ENCODE measurements at places on chromosomes 5 and 9. TPM values are rescaled to one million over a fixed set of nuclear protein-coding genes. Genes with fewer than 3 reads are reported as not detected.

PLPPR1 gene
- total RNA-seq, result not detected

IL7R gene
- 13.2 TPM for total RNA-seq

SPINK7 gene
- total RNA-seq, result not detected

SPINK9 gene
- total RNA-seq, result not detected

EGFLAM gene
- 26.1 TPM for total RNA-seq

FCN2 gene
- not detected for total RNA-seq

SPTAN1 gene
- 225 TPM for total RNA-seq

SLCO4C1 gene
- under 0.01 TPM for total RNA-seq

SPATA31A3 gene
- total RNA-seq, result not detected

TRIM36 gene
- 0.56 TPM for total RNA-seq

SLC23A1 gene
- total RNA-seq, result not detected

INSL4 gene
- total RNA-seq, result not detected

POLE3 gene
- total RNA-seq, result 73.2 TPM

BTNL8 gene
- not detected for total RNA-seq

DMGDH gene
- 3.7 TPM for total RNA-seq

SIL1 gene
- 106 TPM for total RNA-seq

HSPA9 gene
- 438 TPM for total RNA-seq

TENT4A gene
- total RNA-seq, result 8.5 TPM

PTGES gene
- 9.0 TPM for total RNA-seq

SGCD gene
- total RNA-seq, result 0.85 TPM

IGFBPL1 gene
- total RNA-seq, result under 0.01 TPM

PDZD2 gene
- total RNA-seq, result 0.28 TPM

SOX30 gene
- not detected for total RNA-seq

ADAMTSL2 gene
- total RNA-seq, result 1.2 TPM

CCDC192 gene
- total RNA-seq, result not detected

LHX3 gene
- total RNA-seq, result not detected

LCN10 gene
- total RNA-seq, result not detected

SLC1A3 gene
- total RNA-seq, result 2.1 TPM

CCNB1 gene
- 40.9 TPM for total RNA-seq

PCDHA4 gene
- total RNA-seq, result 0.19 TPM

KIF24 gene
- total RNA-seq, result 2.7 TPM

SURF6 gene
- total RNA-seq, result 7.6 TPM

JAKMIP2 gene
- under 0.01 TPM for total RNA-seq

PRELID2 gene
- total RNA-seq, result 29.1 TPM

C5orf52 gene
- total RNA-seq, result not detected

URM1 gene
- 32.4 TPM for total RNA-seq

UBAC1 gene
- total RNA-seq, result 29.9 TPM

AJM1 gene
- 6.8 TPM for total RNA-seq

MRPS2 gene
- total RNA-seq, result 9.6 TPM

TMC1 gene
- total RNA-seq, result under 0.01 TPM

TIMD4 gene
- total RNA-seq, result not detected

PCDHGB4 gene
- 9.6 TPM for total RNA-seq

ARID3C gene
- total RNA-seq, result under 0.01 TPM

ECSCR gene
- 3.4 TPM for total RNA-seq

MEF2C gene
- 31.3 TPM for total RNA-seq

ZBTB34 gene
- 5.1 TPM for total RNA-seq

GPR151 gene
- not detected for total RNA-seq

CARD6 gene
- 23.7 TPM for total RNA-seq
